ENCODE measurements at places on chromosomes 12 and 14. TPM values are rescaled to one million over a fixed set of nuclear protein-coding genes. Genes with fewer than 3 reads are reported as not detected.

- DNase-seq = peak; percentile 69
Observed at GRCh38 chr14:51006781-51007211, 62.5 kb upstream of the PYGL start.

- DNase-seq = no peak
Observed at GRCh38 chr12:70177631-70178030, 65.6 kb upstream of the CNOT2 start.

DNA sequence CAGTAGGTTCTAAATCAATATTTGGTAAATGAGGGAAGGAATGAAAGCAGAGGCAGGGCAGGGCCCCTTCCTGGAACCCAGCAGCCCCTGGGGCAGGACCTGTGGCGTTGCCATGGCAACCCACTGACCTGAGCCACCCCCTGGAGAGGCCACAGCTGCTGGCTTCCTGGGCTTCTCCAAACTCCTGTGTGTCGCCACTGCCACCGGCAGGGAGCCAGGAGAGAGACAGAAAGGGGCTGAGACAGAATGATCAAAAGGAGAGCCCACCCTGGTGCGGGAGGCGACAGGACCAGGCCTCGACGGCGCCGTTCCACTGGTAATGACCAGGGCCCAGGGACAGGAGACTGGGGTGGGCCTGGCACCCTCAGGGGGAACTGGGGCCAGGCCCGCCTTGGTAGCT, 18.2 kb downstream of the RFX4 start:
- DNase-seq = no peak

- DNase-seq = no peak
Observed at GRCh38 chr12:109872-110271, 43.3 kb downstream of the IQSEC3 start.

GRCh38 chr12:98594050-98594835, 757 bp downstream of the SLC25A3 start:
- no peak for DNase-seq

WDR20 gene
- 14.0 TPM for total RNA-seq

- DNase-seq = no peak
Observed at GRCh38 chr12:71594214-71594948, 69.3 kb downstream of the ZFC3H1 start.

DNA sequence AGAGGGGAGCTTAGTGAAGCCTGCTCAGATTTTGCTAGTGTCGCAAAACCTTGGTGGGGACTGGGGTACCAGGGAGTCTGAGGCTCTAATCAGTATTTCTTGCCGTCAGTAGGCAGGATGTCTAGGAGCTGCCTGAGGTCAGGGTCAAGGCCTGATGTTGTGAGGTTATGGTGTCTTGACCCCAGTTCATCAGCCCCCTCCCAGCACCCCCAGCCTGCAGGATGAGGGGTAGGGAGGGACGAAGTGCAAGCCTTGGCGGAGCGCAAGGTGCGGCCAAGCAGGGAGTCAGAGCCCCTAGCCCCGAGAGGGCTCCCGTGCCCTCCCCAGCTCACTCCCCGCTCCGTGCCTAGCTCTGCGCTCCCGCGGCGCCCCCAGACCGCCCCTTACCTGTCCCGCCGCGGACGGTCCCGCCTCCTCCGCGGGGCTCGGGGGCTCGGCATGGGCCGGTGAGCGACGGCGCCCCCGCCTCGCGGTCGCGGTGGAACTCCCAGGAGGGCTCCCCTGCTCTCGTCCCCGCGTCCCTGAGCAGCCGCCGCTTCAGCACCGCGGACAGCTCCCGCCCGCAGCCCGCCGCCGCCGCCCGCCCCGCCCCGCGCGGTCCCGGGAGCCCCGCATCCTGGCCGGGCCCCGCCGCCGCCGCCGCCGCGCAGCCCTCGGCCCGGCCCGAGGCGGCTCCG, 347 bp downstream of the SYNDIG1L start:
- no peak for DNase-seq

DNA sequence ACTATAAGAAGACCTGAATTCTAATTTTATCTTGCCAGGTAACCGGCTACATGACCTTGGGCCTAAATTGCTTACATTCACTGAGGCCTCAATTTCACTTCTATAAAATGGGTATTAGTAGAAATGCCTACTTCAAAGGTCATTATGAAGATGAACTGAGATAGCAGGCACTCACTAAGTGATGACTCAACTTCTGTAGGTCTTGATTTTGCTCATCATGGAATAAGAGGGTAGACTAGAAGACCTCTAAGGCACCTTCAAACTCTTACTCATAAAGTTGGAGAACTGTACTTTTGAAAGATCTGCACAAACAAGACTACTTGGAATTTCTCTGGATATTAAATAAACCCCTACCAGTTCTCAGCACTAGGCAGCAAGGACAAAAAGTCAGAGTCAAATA, 39.3 kb upstream of the FRMD6 start:
- no peak for DNase-seq

CCDC197 gene
- not detected for total RNA-seq

- DNase-seq = no peak
Observed at GRCh38 chr12:128259556-128260070, 7.4 kb upstream of the TMEM132C start.

- DNase-seq = peak; percentile 18
Observed at GRCh38 chr12:119869720-119870119, 7.4 kb downstream of the CIT start.

APOF gene
- total RNA-seq = not detected

DNA sequence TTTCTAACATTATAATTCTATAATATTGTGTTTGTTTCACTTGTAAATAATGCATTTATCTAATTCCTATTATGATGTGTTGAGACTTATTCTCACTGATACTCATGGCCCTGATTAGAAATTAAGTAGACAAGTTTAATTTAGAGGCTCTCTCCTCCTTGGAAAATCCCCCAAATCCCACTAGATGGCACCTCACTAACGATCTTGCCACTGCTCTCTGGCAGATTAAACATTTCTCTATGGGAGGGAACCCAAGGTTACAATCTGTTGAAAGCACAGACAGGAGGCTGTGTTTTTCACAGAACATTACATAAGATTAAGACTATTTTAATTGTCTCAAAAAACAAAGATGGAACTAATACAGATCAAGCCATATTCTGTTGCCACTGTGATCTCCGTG, 318.7 kb downstream of the LRFN5 start:
- no peak for DNase-seq

DNA sequence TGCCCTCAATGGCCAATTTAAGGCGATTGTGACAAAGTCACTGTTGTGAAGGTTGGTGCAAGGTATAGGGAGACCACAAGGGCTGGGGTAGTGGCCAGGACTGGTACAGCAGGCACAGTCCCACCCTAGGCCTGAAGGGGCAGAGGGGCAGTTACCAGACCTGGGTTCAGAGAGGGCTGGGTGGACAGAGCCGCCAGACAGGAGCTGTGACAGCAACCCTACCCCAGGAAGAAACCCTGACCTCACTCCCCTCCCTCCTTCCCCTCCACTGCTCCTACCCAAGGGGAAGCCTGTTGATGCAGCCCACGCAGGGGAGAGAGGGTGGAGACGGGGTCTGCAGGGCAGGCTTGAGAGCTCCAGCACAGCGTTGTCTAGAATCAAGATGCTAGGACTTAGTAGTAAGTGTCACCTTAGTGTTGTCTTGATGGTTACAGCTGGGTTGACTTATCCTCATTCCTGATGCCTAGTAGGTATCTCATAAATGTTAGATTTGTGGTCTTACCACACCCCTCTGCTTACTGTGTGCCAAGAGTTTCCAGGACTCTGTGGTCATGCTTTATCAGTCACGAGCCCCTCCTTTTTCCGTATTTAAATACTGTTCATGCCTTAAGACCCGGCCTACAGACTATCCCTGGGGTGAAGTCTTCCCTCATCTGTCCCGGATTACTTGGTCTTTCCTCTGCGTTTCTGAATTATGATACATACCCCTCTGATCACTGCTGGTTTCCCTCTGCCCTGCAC, 14.4 kb downstream of the EML1 start:
- DNase-seq = no peak

OR4M1 gene
- not detected for total RNA-seq

KRT85 gene
- total RNA-seq = not detected

- no peak for DNase-seq
Observed at GRCh38 chr14:61335049-61335448, 13.7 kb downstream of the PRKCH start.

DNA sequence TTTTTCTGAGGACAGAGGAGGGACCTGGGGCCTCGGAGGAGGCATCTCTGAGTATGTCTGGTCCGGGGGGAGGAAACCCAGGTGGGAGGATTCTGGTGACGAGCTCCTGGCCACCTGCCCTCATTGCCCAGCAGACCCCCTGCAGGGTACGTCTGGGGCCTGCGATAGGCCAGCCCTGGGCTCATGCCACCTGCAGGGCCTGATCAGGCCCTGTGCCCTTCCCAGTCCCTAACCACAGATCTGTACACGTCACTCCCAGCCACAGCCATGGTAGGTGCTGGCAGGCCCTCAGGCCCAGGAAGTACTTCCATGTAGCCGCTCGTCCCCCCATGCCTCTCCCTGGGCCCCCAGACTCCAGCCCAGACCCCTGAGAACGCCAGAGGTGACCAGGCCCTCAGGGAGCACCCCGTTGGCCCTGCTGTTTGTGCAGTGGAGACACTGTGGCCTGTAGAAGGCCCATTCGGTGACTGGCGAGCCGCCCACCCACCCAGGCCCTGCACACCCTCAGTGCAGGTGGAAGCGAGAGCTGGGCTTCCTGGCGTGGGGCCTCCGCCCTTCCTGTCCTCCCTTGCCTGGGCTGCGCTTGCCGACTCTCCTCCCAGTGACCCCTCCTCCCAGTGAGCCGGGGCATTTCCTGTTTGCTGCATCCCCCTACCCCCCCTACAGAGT, 5.7 kb downstream of the INF2 start:
- peak; percentile 25 for DNase-seq

CLEC6A gene
- total RNA-seq = not detected

DNA sequence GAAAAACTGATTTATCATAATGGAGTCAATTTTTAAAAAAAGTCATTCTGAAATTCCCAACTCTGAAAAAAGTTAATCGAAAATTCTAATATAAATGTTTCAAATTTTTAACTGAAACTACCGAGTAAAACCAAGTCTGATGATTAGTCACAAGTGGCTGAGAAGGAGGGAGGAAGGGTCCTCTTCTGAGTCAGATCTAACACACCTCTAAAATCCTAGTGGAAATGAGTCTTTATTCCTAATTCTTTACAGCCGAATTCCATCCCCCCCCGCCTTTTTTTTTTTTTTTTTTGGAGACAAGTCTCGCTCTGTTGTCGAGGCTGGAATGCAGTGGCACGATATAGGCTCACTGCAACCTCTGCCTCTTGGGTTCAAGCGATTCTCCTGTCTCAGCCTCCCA, 37.9 kb downstream of the RAD9B start:
- DNase-seq = no peak

DNA sequence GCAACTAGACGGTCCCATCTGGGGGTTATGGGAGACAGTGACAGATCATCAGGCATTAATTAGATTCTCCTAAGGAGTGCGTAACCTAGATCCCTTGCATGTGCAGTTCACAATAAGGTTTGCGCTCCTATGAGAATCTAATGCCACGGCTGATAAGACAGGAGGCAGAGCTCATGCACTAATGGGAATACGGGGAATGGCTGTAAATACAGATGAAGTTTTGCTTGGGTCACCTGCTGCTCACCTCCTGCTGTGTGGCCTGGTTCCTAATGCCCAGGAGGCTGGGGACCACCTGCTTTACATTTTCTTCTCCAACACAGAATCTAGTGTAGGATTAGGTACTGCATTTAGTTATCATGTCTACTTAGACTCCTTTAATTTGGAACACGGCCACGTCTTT, 49.7 kb upstream of the SAV1 start:
- DNase-seq = no peak

DNA sequence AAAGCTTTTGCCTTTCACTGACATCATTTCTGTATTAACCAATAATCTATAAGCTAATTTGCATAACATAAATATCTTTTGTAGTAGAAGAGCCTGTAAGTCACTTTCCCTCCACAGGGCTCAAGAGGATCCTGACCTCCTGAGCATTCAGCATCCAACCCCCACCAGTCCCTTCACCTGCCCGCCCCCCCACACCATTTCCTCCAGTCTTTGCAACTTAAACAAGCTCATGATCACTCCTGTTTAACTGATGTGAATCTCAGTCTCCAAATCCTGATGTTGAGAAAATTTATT, 12.0 kb upstream of the CRY1 start:
- no peak for DNase-seq

DNA sequence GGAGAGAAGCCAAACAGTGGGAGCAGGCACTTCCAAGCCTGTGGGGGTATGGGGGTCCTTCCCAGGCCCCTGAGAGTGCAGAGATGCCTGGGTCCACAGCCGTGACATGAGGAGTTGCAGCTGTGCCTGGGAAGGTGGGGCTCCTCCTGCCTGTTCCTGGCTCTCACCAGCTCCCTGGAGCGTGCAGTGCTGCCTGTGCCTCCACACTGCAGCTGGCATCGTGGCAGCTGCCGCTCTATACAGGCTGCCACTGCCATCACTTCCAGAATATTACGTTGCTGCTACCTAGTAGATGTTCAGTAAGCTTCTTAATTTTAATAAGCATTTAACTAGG, 223.7 kb downstream of the KCNC2 start:
- no peak for DNase-seq

P2RX7 gene
- total RNA-seq = 0.96 TPM

- no peak for DNase-seq
Observed at GRCh38 chr14:89524990-89525667, 108.1 kb upstream of the FOXN3 start.

- DNase-seq = no peak
Observed at GRCh38 chr12:57632958-57633840, at the start of gene B4GALNT1. Gene B4GALNT1 (minus strand): TSS chr12:57633201. CDS start chr12:57632132, 1,069 bp downstream.

DNA sequence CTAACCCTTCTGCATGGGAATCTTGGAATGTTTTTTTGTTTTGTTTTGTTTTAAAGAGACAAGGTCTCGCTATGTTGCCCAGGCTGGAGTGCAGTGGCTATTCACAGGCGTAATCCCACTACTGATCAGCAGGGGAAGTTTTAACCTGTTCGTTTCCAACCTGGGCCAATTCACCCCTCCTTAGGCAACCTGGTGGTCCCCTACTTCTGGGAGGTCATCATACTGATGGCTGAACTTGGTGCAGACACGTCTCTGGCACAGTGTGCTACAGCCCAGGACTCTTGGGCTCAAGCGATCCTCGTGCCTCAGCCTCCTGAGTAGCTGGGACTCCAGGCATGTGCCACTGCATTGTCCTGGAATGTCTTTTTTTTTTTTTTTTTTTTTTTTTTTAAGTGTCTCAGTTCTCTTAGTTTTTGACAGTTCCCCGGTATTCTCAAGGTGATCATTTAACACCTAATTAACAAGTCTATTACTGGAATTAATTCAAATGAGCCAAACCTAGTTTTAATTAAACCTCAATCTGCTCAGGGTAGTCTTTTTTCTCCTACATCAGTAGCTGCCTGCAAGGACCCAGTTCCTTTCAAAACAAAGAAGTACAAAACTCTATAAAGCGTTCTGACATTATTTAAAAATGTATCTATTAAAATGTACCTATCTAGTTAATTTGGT, 49.0 kb upstream of the ISM2 start:
- DNase-seq = no peak

NELL2 gene
- 3.5 TPM for total RNA-seq

FOXG1 gene
- not detected for total RNA-seq

- DNase-seq = no peak
Observed at GRCh38 chr12:23535441-23535840, 414.0 kb downstream of the SOX5 start.

SIX1 gene
- total RNA-seq = 3.3 TPM

C12orf54 gene
- not detected for total RNA-seq
